Stimulated activated CD4-positive, alpha-beta T cell treated with anti-CD3 and anti-CD28 coated beads, Interleukin-2, amount 100 ng/mL, for 48 hours (primary cell): ENCODE measurements at places on chromosomes 16 and 17.

- no peak for DNase-seq
Measured at GRCh38 chr17:53722407-53722806, 100.3 kb upstream of the KIF2B start.

GRCh38 chr16:56800355-56800754 lies 64.7 kb upstream of the SLC12A3 start:
- DNase-seq: no peak

DNA sequence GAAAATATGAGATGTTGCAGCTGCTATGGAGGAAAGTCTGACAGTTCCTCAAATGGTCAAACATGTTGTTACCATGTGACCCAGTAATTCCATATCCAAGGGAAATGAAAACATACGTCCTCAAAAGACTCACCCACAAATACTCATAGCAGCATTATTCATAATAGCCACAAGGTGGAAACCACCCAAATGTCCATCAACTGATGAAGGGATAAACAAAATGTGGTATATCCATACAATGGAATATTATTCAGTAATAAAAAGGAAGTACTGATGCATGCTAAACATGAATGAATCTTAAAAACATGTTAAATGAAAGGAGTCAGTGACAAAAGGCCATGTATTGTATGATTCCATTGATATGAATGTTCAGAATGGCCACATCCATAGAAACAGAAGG lies 140.2 kb downstream of the PITPNC1 start:
- no peak for DNase-seq

- no peak for DNase-seq
Measured at GRCh38 chr16:1146409-1146808, 6.5 kb upstream of the CACNA1H start.

DNA sequence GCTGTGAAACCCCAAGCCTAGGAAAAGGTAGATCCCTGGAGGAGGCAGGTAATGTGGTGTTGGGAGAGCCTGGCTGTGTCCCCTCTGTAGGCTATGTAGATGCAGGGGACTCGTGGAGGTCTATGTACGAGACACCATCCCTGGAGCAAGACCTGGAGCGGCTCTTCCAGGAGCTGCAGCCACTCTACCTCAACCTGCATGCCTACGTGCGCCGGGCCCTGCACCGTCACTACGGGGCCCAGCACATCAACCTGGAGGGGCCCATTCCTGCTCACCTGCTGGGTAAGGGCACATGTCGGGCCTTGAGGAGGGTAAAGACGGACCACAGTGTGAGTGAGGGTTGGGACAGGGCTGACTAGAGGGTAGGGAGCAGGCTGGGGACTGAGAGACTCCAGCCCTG lies 12.0 kb downstream of the ACE start:
- no peak for DNase-seq

GRCh38 chr17:2002767-2003329 lies 22.3 kb downstream of the RTN4RL1 start:
- DNase-seq: no peak

- DNase-seq: no peak
Measured at GRCh38 chr17:16214190-16215001, 938 bp downstream of the NCOR1 start.

GRCh38 chr17:80187090-80187489 lies 17.3 kb downstream of the CARD14 start:
- DNase-seq: no peak

DNA sequence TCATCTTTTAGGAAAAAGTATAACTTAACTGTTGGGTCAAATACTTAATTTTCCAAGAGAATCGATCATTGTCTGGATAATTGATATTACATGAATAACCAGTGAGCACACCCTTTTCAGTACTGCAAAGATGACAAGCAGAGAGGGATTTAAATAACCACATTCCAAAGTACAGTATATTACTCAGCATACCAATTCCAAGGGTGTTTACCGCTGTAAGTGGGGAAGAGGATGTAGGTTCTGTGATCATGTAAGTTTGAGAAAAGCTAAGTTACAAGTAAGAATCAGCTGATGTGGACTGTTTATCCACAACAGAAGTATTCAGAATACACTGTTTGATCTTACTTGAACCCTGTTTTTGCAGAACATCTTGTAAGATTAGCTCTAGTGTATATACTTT lies 6.1 kb downstream of the GDE1 start:
- DNase-seq: no peak
